SK-N-SH (cell line): ENCODE measurements at places on chromosomes 16 and 17.

DNA sequence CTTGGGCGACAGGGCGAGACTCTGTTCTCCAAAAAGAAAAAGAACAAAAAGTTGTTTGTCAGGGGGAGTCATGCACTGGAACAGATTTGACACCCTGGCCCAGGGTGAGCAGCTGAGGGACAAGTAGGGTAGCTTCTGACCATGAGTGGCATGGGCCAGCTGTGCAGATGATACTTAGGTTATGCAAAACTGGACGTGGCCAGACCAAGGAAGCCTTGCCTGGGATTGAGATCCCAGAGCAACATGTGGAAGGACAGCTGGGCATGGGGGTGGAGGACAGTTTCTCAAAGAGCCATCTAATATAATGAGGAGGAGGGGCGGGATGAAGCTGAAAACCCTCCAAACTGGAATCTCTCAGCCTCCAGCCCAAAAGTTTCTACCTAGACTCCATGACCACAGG, 19.6 kb upstream of the SLC35B1 start:
- no peak for DNase-seq

DNA sequence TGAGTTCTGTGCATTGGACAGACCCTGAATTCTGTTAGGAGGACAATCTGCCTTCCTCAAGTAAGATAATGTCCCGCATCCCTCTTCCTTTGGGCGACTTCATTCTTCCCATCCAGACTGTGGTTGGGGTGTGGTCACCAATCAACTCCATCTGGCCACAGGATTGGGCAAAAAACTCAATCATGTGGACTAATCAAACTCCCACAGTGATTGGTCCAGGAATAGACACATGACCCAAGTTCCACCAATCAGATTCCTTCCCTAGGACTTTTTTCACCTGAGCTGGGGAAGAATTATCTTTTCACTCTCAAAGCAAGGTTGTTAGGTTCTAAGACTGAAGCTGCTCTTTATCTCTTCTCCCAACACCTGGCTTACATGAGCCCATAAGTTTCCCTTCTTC, 13.2 kb upstream of the NKD1 start:
- DNase-seq: no peak

GRCh38 chr16:87855852-87856715, 13.2 kb downstream of the SLC7A5 start:
- peak; percentile 75 for DNase-seq

DNA sequence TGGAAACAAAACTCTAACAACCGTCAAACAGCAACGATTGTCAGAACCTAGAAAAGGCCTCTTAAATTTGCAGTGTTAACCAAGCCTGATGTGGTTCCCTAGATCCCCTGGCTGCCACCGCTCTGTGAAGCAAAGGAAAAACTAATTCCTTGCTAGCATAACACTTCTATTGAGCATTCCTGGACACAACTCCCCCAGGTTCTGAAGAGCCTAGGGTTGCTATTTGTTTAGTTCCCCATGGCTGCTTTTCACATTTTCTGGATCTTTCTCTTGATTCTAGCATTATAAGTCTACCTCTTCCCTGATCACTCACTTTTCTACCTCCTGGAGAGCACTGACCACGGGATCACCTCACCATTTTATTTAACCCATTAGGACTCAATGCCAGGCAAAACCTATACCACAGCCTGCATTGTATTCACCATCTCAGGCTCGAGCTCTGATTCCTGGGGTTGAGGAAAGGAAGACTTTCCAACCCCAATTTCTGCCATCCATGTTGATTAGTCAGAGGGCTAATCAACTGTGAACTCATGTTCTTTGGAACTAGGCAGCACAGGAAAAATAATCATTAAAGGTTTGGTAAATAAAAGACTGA, 692 bp upstream of the KCNJ16 start:
- no peak for DNase-seq

DNA sequence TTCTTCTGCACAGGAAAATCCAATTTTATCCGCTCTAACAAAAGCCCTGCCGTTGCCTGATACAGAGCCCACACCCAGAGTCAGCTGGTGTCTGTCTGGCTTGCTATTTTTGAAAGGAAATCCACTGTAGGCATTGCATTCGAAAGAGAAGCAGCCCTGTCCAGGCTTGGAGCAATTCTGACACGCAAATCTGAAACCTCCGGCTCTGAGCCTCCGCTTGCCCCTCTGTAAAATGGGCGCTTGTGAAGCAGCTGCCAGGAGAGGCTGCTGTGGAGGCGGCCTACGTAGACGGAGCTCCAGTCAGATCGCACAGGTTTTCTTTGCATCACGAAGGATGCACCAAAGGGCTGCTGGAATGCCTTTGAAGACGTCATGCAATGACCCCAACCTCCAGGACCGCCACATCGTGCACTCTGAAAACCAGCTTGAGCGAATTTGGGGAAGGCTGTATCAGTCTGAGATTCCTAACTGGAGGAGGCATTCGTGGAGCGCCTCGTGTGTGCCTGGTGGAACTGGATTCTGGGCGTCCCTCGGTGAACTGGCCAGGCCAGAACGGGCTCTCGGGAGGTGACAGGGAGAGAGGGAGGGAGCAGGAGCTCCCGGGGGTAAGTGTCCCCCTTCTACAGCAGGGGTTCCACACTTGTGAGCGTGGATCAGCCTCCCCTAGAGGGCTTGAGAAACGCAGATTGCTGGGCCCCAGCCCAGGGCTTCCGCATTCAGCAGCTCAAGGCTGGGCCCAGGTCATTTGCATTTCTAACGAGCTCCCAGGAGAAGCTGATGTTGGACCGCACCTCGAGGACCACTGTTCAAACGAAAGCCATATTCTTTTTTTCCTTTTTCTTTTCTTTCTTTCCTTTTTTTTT, 215.5 kb downstream of the MRTFB start:
- DNase-seq: no peak

- no peak for DNase-seq
Measured at GRCh38 chr17:13222975-13223374, 205.1 kb upstream of the ELAC2 start.

- no peak for DNase-seq
Measured at GRCh38 chr16:16045296-16045695, 95.9 kb downstream of the ABCC1 start.

- no peak for DNase-seq
Measured at GRCh38 chr17:59415397-59415796, 83.9 kb downstream of the YPEL2 start.

- DNase-seq: peak; percentile 41
Measured at GRCh38 chr16:76946879-76947278, 244.1 kb upstream of the MON1B start.

DNA sequence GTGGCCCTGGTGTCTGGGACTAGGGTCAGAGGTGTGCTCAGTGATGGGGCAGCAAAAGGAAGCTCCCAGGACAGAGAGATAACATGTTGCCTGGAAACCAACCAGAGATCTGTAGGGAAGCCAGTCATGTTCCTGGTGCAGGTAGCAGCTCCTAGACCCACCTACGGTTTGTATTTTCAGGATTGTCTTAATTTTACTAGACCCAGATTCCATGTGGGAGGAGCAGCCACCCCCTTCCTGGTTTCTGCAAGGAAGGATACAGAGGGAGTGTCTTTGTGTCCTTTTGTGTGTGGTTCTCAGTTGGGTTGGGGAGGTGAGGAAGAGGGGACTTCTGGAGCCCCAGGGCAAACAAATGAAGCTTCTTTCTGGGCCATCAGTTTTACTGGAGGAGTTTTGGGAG, 53.9 kb downstream of the MGAT5B start:
- no peak for DNase-seq

- DNase-seq: no peak
Measured at GRCh38 chr17:14672830-14673229, 371.9 kb downstream of the HS3ST3B1 start.

GRCh38 chr17:17179371-17179827, 26.7 kb downstream of the PLD6 start:
- no peak for DNase-seq

GRCh38 chr17:47324224-47325020, 667 bp downstream of the EFCAB13 start:
- DNase-seq: no peak

GRCh38 chr16:31471875-31472708, at the start of gene TGFB1I1:
Gene TGFB1I1 (plus strand): TSS chr16:31472152. CDS start chr16:31472189, 37 bp downstream.
- peak; percentile 89 for DNase-seq

- DNase-seq: peak; percentile 62
Measured at GRCh38 chr17:76791053-76791980, 53.4 kb downstream of the MFSD11 start.

DNA sequence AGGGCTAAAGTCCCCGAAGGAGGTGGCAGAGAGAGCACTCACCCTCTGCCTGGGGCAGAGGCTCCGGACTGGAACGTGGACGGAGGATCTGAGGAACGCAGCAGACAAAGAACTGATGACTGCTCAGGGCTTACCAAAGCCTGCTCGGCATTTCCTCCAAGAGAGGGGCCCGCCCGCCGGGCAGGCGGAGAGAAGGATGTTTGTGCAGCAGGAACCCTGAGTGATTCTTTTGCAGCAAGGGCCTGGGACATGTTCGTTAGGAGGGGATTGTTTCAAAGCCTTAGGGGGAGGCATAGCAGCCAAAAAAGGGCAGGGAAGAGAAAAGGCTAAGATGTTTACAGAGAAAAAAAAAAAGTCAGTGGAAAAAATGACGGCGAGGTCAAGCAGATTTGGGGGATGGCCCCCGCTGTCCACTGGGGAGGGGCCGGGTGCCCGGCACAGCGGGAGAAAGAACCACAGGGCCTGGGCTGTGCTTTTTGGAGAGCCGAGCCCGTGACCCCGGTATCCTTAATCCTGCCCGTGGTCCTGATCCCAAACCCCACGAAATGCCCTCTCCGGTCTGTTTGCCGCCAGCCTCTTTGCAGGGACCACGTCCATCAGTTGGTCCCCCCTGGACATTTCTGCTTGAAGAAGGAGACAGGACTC, 129.3 kb downstream of the NTN1 start:
- DNase-seq: no peak

- DNase-seq: no peak
Measured at GRCh38 chr16:89041571-89042481, 51.8 kb upstream of the ACSF3 start.

- DNase-seq: peak; percentile 73
Measured at GRCh38 chr17:32007463-32008298, 498 bp downstream of the LRRC37B start.

DNA sequence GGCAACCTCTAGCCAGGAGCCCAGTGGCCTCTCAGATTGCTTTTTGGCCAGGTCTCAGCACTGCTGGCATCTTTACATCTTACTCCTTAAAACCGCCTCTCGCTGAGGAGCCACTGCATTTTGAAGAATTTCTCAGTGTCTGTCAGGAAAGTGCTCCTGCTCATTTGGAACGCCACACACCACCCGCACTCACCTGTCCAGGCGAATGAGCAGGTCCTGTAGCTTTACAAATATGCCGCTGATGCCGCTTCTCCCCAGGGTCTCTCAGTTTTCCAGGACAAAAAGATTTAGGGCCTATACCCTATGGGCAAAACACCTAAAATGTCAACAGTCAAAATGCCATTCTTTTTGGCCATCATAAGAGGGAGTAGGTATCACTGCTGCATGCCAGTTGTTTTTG, 22.1 kb downstream of the CYB561 start:
- DNase-seq: no peak

DNA sequence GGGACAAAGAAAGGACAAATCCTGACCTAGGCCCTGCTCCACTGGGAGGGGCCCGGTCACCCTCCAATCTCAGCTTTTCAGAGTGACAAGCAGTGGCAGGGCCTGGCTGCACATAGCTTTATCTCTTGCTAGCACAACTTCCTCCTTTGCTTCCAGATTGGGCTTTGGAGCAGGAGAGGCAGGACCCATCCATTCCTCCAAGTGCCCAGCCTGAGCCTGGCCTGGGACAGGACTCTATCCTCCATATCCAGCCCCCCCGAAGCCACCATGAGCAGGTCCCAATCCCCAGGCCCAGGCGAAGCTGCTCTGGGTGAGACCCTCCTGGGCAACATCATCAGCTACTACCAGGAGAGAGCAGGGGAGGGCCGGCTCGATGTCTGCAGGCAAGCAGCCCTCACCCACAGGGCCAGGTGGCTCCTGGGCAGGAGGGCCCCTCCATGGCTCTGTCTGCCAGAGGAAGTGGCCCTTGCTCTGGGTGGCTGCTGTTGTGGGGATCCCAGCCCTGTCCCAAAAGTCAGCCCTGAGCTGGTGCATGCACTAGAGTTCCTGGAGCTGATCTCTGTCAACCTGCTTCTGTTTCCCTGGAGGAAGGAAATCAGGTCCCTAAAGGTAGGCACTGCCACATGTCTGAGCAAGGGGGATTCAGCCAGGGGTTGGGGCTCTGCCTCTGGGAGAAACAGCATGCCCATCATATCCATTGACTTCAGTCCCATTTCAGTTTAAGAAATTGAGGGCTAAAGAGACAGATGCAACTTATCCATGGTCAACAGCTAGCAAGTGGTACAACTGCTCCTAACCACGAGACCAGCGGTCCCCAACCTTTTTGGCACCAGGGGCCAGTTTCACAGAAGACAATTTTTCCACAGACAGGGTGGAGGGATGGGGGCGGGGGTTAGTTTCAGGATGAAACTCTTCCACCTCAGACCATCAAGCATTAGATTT, 58.9 kb downstream of the TK2 start:
- DNase-seq: no peak

GRCh38 chr17:5123343-5124124, 7.7 kb downstream of the USP6 start:
- DNase-seq: no peak

DNA sequence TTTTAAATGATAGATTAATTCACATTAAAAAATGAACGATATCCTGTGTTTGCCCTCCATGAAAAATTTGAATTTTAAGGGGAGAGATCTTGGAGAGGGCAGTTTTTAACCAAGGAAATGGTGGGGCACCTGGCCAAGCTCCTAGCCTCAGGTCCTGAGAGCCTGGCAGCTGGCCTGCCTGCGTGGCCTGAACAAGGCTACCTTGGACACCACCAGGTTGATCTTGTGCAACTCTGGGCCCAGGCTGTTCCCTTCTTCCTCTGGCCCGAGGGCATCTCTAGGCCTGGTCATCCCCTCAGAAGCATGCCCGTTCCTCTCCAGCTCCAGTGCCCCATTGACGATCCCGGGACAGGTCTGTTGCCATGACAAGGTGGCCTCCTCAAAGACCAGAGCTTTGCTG, 33.4 kb upstream of the LONP2 start:
- DNase-seq: no peak

- peak; percentile 69 for DNase-seq
Measured at GRCh38 chr16:67399749-67400704, 6.7 kb upstream of the TPPP3 start.

GRCh38 chr16:23207485-23207884, 24.9 kb downstream of the SCNN1G start:
- DNase-seq: peak; percentile 57

GRCh38 chr16:87960852-87961251, 9.6 kb downstream of the BANP start:
- DNase-seq: no peak

DNA sequence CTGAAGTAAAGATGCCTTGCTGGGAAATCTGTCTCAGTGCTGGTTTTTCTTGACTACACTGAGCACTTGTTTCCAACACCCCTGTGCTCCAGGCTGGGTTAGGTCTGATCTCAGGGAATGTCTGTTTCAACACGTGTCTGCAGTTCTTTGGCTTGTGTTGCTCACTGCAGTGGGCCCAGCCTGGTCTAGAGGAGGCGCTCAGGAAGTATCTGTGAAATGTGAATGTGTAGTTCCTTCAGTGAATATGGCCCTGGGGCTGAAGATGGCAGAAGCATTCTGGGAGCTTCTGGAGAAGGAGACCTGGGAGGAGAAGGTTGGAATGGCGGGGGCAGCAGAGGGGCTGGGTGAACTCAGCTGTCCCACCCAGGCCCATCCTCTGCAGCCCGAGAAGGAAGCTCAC, 8.1 kb upstream of the YPEL3 start:
- DNase-seq: no peak

- peak; percentile 42 for DNase-seq
Measured at GRCh38 chr17:51427856-51428255, 167.5 kb downstream of the UTP18 start.
